Activated naive CD4-positive, alpha-beta T cell treated with anti-CD3 and anti-CD28 coated beads, Interleukin-2, amount 10 ng/mL, durations not matched to agents 7 days and 5 days (primary cell): ENCODE measurements at places on chromosomes 12 and 14.

DNA sequence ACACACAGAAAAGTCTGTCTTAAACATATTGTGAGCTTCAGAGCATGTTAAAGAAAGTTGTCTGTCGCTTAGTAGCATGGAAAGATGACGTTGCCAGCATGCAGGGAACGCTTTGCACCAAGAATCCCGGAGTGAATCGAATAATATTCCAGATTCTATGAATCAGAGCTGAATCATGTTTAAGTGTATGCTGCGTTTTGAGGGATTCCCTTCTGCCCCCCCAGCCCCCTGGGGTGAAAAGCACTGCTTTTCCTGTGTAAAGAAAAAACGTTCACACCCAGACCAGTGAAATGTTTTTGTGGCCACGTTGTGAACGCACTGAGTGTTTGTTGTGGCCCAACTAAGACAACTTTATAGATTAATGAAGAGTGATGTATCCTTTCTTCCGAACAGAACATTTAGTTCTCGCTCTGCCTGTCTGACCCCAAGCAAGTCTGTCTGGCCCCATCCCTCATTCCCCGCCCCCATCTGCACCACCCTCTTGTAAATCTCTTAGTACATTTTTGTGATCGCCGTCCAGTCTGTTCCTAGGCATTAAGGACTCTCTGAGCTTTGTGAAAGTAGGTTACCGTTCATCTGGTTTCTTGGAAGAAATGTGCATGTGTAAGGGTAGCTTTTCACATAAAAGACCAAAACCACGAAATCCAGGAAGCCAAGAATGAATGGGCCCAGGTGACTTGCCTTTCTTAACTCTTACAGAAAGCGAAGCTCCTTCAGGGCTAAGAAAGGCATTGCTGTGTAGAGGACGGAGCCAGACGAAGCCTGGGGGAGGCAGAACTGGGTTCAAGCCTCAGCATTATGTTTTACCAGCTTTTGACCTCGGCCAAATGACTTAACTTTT, 103.0 kb downstream of the SAMD4A start:
- DNase-seq = peak; percentile 32

DNA sequence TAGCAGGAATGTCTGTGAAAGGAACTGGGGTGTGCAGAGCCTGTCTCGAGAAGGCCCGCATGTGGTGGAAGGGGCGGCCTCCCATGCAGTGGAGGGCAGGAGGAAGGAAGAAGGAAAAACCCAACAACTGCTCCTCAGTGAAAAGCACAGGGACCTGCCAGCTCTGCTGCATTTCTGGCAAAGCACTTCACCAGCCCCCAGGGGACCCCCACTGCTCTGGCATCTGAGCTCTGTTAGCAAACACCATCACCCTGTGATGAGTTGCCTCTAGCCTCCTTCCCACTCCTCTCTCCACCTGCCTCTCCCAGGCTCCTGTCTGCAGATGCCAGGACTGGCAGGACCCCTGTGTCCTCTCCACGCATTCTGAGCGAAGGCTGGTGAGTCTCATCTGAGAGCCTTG, 69.0 kb upstream of the DDX11 start:
- no peak for DNase-seq

DNA sequence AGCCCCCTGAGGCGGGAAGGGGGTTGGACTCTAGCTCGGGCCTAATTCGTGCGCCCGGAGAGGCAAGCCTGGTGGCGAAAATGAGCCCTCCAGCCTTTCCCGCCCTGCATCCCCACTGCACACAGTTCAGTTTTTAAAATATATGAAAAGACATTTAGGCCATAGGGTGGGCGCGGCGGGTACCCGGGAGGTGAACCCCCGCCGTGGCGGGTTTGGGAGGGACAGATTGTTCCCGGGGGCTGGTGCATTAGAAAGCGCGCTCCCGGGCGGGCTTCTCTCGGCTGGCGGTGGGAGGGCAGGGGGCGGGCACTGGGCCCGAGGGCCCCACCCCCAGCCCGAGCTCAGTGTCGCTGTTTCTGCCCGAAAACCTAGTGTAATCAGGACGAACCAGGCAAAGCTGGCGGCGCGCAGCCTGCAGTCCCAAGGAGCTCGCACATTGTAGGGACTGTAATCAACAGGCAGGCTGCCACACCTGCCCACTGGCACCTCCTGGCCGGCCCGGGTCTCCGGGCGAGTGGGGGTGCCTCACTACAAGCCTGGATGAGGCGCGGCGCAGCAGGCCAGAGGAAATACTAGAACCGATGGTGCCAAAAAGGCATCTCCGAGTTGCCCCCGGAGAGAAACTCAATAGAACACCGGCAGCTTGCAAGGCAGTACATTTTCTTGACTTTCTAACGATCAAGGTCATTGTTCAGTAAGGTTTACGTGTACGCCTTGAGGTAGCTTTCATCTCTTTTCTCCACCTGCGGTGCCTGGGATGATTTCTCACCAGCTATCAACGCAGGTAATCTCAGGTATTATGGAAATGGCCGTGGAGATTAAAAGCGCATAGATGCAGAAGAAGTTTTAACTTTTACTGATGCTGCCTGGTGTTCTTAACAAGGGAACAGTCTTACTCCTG, 764 bp upstream of the SPTB start:
- peak; percentile 76 for DNase-seq

GRCh38 chr12:111221062-111222026, 147.6 kb downstream of the PHETA1 start:
- no peak for DNase-seq

GRCh38 chr12:59677857-59678256, 82.0 kb downstream of the SLC16A7 start:
- no peak for DNase-seq

- no peak for DNase-seq
Observed at GRCh38 chr14:20564501-20564997, 3.7 kb upstream of the RNASE9 start.

- peak; percentile 50 for DNase-seq
Observed at GRCh38 chr12:110577864-110578693, 5.0 kb downstream of the PPTC7 start.

GRCh38 chr14:99633918-99634317, 11.0 kb upstream of the HHIPL1 start:
- no peak for DNase-seq

DNA sequence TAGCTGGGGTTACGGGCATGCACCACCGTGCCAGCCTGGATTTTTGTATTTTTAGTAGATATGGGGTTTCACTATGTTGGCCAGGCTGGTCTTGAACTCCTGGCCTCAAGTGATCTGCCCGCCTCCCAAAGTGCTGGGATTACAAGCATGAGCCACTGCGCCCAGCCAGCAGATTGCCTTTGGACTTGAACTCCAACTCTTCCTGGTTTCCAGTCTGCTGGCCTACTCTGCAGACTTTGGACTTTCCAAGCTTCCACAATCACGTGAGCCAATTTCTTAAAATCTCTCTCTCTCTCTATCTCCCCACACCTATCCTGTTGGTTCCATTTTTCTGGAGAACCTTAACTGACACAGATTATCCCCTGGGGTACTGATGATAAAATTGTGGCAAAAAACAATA, 55.0 kb downstream of the EMP1 start:
- DNase-seq = no peak

GRCh38 chr12:109154451-109155438, 38.4 kb downstream of the ACACB start:
- peak; percentile 87 for DNase-seq

- no peak for DNase-seq
Observed at GRCh38 chr12:49187184-49187583, 1.7 kb downstream of the TUBA1A start.

DNA sequence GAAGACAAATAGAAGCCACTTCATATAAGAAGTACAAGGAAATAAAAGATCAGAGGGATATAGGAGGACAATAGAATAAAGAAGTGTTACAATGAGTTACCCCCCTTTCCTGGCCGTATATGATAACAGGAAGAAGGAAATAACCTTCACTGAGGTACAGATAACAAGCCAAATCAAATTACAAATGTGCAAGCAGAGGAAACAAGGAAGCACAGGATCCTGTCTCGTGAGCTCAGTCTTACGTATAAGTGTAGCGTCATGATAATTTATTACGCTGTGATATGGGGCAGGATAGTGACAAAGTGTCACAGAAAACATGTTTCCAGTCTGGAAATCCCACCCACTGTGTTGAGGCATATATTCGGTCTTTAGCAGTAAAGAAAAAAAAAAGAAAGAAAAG, 26.5 kb downstream of the CRACR2A start:
- DNase-seq = no peak

DNA sequence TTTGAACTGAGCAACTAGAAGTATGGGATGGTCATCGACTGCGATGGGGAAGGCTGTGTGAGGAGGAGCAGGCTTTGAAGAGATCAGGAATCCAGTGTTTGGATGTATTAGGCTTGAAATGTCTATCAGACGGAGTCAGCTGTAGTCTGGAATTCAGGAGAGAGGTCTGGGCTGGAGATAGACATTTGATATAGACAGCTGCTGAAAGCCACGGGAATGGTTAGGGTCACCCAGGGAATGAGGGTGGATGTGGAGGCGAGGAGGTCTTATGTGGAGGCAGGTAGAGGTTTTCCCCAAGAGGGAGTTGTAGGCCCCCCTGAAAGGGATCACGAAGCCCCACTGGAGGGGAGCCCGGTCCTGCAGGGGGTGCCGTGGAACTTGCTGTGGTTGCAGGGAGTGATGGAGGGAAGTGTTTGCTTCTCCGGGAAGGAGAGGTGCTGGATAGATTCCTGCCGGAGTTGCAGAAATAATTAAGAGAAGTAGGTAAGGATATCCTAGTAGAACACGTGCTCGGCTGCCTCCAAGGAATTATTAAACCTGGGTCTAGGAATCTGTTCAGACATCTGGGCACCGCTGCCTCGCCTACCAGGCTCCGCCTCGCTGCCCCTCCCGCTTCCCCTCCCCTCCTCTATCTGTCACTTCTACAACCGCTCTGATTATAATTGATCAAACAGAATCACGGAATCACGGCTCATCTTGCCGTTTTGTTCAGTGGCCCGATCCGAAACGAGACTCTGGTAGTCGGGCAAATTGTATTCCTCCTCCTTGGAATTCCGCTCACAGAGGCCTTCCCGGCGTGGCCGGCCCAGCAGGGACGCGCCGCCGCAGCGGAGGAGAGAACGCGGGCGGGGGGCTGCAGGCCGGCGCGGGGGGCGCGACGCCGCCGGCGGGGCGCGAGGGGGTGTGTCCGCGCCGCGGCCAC, 826 bp upstream of the CACNA1C start:
- no peak for DNase-seq

DNA sequence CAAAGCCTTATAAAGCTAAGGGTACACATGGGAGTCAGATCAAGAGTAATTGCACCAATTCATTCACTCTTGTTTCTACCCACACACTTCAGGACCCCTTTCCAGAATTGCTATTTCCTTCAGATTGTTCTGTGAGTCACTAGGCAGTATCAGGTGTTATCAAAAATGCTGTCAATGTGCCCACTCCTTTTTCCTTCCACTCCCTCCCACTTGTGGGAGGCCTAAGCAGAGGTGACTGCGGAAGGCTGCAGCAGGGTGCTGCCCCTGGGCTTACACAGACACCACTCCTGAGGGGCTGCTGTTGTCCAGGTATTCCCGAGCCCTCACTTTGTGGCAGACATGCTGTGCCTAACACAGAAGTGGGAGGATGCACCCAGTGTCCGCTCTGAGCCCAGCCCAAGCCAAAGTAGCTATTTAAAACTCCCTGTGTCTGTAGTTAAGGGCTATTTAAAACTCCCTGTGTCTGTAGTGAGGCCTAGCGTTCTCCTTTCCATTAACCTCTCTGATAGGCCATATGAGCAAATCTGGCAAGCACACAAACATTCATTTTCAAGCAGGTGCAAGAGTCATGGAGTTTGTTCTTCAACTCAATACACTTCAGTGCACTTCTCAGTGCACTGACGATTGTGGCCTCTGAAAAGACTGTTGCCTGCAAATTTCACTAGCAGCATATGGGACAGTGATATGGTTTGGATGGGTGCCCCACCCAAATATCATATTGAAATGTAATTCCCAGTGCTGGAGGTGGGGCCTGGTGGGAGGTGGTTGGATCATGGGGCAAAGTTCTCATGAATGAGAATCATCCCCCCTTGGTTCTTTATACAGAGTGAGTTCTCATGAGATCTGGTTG, 117.8 kb downstream of the PHLDA1 start:
- DNase-seq = no peak

DNA sequence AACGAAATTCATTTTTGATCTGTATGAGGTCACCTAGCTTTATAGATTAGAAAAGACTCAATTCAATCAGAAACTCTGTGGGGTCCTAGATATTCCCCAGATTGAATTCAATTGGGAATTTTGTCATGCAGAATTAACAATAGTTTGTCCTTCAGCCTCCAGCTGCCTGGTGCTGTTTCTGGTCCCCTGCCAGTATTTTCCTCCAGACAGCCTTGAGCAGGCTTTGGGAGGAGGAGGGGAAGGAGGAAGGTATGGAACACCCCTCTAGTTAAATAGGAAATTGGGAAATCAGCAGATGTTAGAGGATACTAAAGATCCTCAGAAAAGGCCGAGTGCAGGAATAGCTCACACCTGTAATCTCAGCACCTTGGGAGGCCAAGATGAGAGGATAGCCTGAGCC, 10.6 kb downstream of the GRIP1 start:
- DNase-seq = no peak

DNA sequence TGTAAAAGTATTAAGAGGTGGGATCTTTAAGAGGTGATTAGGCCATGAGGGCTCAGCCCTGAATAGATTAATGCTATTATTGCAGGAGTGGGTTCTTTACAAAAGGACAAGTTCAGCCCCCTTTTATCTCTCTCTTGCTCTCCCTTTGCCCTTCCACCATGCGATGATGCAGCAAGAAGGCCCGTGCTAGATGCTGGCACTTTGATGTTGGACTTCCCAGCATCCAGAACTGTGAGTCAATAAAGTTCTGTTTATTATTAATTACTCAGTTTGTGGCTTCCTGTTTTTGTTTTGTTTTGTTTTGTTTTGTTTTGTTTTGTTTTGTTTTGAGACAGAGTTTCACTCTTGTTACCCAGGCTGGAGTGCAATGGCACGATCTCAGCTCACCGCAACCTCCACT, 10.1 kb downstream of the RNASE1 start:
- no peak for DNase-seq

DNA sequence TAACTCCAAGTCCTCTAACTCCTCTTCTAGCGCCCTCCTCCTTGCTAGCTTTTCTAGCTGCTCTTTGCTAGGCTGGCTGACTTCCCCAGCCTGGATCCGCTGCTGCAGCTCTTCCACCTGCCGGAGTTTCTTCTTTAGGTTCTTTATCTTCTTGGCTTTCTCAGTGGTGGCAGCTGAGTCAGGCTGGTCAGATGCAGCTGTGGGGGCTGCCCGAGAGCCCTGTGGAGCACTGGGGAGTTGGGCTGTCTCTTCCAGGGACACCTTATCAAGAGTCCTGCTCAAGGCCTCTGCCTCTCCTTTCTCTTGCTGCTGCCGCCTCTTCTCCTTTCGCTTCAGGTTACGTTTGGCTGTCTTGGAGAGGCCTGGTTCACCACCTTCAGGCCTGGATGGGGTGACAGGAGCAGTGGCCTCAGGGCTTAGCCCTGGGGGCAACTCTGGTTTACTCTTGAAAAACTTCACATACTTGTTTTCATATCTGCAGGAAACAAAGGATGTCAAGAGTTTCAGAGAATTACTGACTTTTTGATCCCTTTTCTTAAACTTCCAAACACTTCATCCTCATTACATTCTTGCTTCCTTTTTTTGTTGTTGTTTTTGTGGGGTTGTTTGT, 25.7 kb downstream of the PYM1 start:
- no peak for DNase-seq

DNA sequence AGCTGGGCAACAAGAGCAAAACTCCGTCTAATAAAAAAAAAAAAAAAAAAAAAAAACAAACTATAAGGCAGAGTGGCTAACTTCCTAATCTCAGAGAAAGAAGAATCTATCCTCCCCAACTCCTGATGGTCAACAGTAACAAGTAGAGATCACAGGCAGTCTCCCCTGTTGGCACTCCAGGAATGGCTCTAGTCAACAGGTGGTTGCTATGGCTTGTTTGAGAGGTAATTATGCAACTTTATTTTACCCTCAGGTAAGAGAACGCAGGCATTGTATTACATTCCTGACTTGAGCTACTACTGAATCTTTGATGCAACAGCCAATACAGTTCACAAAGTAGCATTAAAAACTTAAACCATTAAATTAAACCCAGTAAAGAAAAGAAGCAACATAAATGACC, 180.3 kb downstream of the DICER1 start:
- DNase-seq = no peak
